ENCODE measurements at places on chromosomes 3 and 15. TPM values are rescaled to one million over a fixed set of nuclear protein-coding genes. Genes with fewer than 3 reads are reported as not detected.
A peak's percentile ranks its signal among the peaks of the same experiment; 100 is the strongest.

Gene FBXO40
- not detected for total RNA-seq

Gene NPHP3
- 11.4 TPM for total RNA-seq

Gene SCAANT1
- total RNA-seq: not detected

Gene SMCO1
- not detected for total RNA-seq

Gene A4GNT
- total RNA-seq: not detected

Gene IL17RB
- total RNA-seq: 0.15 TPM

Gene SLC2A2
- total RNA-seq: not detected

Gene PLSCR2
- not detected for total RNA-seq

Gene PARP9
- total RNA-seq: 20.4 TPM

Gene TMCC1
- total RNA-seq: 13.6 TPM

Gene TTLL3
- total RNA-seq: 46.3 TPM

Gene WDR49
- total RNA-seq: not detected

DNA sequence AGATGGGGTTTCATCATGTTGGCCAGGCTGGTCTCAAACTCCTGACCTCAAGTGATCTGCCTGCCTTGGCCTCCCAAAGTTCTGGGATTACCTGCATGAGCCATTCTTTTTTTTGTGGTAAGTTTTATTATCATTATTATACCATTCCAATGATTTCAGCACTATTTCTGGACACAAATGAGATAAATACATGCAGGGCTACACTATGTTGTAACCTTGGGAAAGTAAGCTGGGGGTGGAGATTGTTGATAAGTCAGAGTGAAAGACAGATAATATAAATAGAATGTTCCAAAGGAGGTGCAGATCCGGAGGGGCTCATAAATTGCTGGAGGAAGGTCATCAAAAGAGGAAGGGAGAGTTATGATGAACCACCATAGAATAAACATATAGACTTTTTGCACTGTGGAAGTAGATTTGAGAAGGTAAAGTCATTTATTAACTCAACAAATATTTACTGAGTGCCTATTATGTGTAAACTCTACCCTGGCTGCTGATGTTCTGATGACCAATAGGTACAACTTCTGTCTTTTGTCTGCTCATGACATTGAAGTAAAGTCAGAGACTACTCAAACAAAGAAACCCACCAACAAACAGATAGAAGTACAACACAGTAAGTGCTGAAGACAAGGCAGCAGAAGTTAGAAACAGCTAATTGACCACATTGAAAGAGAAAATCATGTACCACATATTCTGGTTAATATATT is 478.9 kb upstream of the GOLIM4 start:
- H3K36me3 ChIP-seq: no peaks in the 10 kb centered on the region
- H3K27ac ChIP-seq: no peak overlapping the region
- H3K4me1 ChIP-seq: no peaks in the 10 kb centered on the region
- no peak overlapping the region for H3K4me3 ChIP-seq
- H3K27me3 ChIP-seq: no peaks in the 10 kb centered on the region
- no peak for DNase-seq

- DNase-seq: no peak
- no peaks in the 10 kb centered on the region for H3K4me1 ChIP-seq
- no peak overlapping the region for H3K4me3 ChIP-seq
Measured at GRCh38 chr3:125670945-125671344, 75.6 kb upstream of the OSBPL11 start.

DNA sequence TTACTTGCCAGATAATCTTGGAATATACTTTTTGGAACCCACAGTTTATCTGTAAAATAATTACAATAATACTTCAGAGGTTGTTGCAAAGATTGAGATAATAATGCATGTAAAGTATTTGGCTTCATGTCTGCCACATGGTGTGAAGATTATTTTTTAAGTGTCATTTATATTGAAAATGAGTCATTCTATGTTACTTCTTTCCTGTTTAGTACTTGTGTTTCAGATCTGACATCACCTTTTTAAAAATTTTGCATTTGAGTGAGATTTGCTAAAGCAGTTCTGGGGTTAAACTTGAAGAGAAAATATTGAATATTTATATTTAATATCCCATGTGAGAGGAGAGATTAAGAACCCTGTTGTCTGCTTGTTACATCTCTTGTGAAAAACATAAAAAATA is 31.2 kb downstream of the IQGAP1 start:
- peaks cover 10% of the 10 kb centered on the region for H3K36me3 ChIP-seq
- H3K27me3 ChIP-seq: no peaks in the 10 kb centered on the region
- H3K4me1 ChIP-seq: peaks cover 81% of the 10 kb centered on the region

DNA sequence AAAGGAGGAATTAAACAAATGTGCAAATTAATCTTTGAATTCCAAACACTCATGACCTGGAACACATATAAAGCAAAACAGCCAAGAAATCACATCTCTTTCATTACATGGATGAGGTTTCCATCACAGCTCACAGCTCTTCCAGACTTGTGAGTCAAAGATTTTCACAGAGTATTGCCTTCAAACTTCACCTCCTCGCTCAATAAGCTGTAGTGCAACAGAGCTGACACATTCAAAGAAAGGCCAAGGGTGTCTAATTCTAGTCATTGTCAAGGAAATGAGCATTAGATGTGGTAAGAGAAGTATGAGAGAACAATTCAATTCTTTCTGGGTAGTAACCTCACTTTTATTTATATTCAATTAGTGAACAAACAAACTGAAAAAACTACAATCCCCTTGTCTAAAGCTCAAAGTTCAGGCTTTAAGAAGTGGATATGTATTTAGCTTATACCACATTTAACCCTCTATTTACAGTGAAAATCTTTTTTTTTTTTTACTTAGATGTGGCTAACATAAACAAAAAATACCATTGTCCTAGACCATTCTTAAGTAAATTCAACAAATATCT is 11.9 kb downstream of the WDR72 start:
- H3K4me1 ChIP-seq: no peaks in the 10 kb centered on the region
- H3K36me3 ChIP-seq: no peaks in the 10 kb centered on the region
- DNase-seq: no peak
- no peak overlapping the region for H3K27ac ChIP-seq

DNA sequence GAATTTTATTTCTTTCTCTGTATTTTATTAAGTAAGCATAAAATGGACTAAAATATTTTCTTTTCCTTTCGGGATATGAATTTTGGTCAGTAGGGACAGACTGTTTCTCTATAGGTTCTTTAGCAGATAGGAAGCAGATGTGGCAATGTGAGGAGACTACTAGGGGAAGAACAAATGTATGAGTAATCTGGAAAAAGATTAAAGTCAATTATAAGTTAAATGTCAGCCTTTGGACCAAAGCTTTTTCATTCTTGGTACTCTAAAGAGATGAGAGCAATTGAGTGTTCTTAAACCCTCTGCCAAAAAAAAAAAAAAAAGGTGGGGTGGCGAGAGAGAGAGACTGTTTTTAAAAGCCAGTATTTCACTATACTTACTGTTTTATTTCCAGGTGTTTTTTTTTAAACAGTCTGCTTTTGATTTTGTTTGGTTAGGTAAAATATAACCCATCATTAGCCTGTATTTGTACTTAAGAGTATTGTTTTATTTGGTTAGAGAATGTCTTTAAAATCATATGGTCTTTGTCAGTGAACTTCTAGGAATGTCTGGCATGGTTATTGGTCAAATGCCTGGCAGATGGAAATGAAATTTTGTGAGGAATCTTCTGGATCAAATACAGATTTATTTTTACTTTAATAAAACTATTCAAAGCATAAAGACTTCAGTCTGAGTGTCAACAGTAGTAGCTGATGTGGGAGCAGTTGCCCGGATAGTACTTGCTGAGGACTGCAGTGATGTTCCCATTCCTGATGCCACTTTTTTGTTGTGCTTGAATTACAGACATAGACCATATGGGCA is 63.8 kb downstream of the LRRC49 start:
- H3K36me3 ChIP-seq: no peaks in the 10 kb centered on the region
- H3K27ac ChIP-seq: no peak overlapping the region
- no peak for DNase-seq
- no peak overlapping the region for H3K4me3 ChIP-seq

DNA sequence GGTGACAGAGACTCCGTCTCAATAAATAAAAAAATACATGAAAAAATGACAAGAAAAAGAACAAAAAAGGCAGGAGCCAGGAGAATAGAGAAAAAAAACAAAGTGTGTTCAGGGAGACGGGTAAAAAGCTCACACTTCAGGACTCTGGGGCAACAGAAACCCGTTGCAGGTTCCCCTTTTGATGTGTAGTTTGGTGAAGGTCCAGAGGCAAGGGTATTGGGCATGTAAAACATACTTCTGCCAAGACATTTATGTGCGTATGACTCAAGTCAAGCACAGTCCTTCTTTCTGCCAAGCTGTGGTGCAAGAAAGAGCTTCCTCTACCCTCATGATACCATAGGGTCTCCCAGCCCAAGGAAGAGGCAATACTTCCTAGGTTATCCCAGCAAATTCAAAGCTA is 33.4 kb upstream of the STRIT1 start:
- H3K27ac ChIP-seq: no peak overlapping the region
- DNase-seq: no peak
- no peaks in the 10 kb centered on the region for H3K4me1 ChIP-seq
- H3K27me3 ChIP-seq: peaks cover 3% of the 10 kb centered on the region

- no peak overlapping the region for H3K27ac ChIP-seq
- no peak for DNase-seq
- H3K4me3 ChIP-seq: peak overlapping the region; percentile 77
- H3K27me3 ChIP-seq: peaks cover 41% of the 10 kb centered on the region
Measured at GRCh38 chr3:126358038-126358815, 1.0 kb upstream of the KLF15 start.

- H3K4me1 ChIP-seq: no peaks in the 10 kb centered on the region
- no peak overlapping the region for H3K27ac ChIP-seq
- no peaks in the 10 kb centered on the region for H3K36me3 ChIP-seq
Measured at GRCh38 chr3:144109944-144110343, 138.3 kb downstream of the DIPK2A start.

- no peak overlapping the region for H3K27ac ChIP-seq
- no peaks in the 10 kb centered on the region for H3K4me1 ChIP-seq
- no peaks in the 10 kb centered on the region for H3K36me3 ChIP-seq
- no peak overlapping the region for H3K4me3 ChIP-seq
- peaks cover 10% of the 10 kb centered on the region for H3K27me3 ChIP-seq
- no peak for DNase-seq
Measured at GRCh38 chr15:45785897-45786296, 151.1 kb downstream of the SQOR start.

- H3K4me3 ChIP-seq: no peak overlapping the region
- H3K27ac ChIP-seq: no peak overlapping the region
- peaks cover 11% of the 10 kb centered on the region for H3K36me3 ChIP-seq
- H3K27me3 ChIP-seq: no peaks in the 10 kb centered on the region
- DNase-seq: no peak
Measured at GRCh38 chr15:40003116-40003916, 35.7 kb downstream of the SRP14 start.

DNA sequence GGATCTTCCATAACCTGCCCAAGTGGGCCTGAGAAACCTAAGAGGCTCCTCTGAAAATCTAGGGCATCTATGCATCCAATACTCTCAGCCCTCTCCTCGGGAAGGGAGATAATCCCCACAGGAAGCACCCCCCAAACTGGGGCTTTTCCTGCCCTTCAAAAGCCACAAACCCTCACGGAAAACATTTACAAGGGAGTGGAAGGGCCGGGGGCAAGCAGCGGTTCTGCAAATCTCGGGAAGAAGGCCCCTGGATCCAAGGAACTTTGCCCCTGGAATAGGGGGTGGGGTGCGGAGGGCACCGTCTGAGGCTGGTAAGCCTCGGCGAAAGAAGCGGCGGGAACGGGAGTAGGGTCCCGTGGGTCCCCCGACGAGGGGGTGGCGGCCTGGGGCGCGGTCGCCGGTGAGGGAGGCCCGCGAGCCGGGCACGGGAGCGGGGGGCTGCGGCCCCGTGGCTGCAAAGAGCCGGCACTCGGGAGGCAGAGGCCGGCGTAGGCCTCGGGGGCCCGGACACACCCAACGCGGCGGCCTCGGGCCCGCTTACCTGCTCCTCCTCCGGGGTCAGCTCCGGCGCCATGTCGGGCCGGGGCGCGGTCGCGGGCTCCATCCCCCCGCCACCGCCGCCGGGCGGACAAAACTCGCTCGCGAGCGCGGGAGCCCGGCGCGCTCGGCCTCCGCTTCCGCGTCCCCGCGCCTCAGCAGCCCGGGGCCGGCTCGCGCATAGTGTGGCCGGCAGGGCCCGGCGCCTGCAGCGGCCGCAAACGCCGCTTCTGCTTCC is 755 bp downstream of the PTPN9 start:
- peak overlapping the region; percentile 86 for H3K27ac ChIP-seq
- peaks cover 15% of the 10 kb centered on the region for H3K4me1 ChIP-seq
- DNase-seq: peak; percentile 8
- peak overlapping the region; percentile 90 for H3K4me3 ChIP-seq
- no peaks in the 10 kb centered on the region for H3K27me3 ChIP-seq
- H3K36me3 ChIP-seq: peaks cover 1% of the 10 kb centered on the region

- H3K27me3 ChIP-seq: no peaks in the 10 kb centered on the region
- peaks cover 63% of the 10 kb centered on the region for H3K4me1 ChIP-seq
- H3K4me3 ChIP-seq: no peak overlapping the region
- H3K27ac ChIP-seq: no peak overlapping the region
- peak; percentile 80 for DNase-seq
Measured at GRCh38 chr15:31439328-31439727, 112.7 kb downstream of the KLF13 start.

GRCh38 chr3:122365073-122365472 is 18.0 kb downstream of the MIX23 start:
- no peaks in the 10 kb centered on the region for H3K27me3 ChIP-seq
- peaks cover 26% of the 10 kb centered on the region for H3K36me3 ChIP-seq
- H3K4me1 ChIP-seq: peaks cover 17% of the 10 kb centered on the region
- no peak for DNase-seq

GRCh38 chr3:3800080-3800455 is 837 bp downstream of the LRRN1 start:
- peak; percentile 19 for DNase-seq
- no peak overlapping the region for H3K27ac ChIP-seq
- peaks cover 17% of the 10 kb centered on the region for H3K4me1 ChIP-seq
- peak overlapping the region; percentile 80 for H3K4me3 ChIP-seq
- H3K36me3 ChIP-seq: no peaks in the 10 kb centered on the region

- peak overlapping the region; percentile 18 for H3K4me3 ChIP-seq
- H3K27ac ChIP-seq: peak overlapping the region; percentile 95
- peaks cover 8% of the 10 kb centered on the region for H3K36me3 ChIP-seq
Measured at GRCh38 chr3:69082805-69083204, 1.9 kb upstream of the ARL6IP5 start.

DNA sequence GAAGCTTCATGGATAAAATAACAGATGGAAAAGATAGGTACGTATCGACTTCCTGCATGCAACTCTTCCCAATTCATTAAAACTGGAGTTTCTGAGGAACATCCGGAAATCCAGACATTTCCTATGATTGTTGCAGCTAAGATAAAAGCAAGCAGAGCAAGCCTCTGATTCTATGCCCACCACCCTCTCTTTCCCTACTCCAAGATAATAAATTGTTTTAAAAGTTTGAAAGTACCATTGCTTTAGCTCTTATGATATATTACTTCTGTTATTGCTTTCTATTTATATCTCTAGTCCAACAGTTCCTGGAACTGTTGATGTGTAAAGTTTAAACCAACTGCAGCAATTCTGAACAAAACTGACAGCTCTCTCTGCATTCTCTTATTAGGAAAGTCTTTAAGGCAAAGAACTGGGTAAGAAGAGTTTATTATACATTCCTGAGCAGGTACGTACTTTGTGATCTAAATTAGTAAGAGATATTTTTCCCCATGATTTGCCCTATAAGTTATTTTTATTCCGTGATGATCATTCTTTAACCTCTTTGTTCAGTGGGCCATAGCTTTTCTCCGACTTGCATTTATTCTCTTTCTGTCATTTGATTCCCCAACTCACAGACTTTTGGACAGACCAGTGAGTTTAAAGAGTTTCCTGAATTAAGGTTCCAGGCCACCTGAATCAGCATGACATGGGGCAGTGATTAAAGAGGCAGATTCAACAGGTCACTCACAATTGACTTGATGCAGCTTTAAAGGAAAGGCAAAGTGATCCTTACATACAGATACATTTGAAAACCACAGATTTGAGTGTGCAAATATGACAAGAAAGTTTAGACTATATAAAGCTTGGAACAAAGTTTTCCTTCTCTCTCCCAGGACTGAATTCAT is 94.2 kb upstream of the THRB start:
- H3K36me3 ChIP-seq: no peaks in the 10 kb centered on the region
- peaks cover 5% of the 10 kb centered on the region for H3K27me3 ChIP-seq
- H3K27ac ChIP-seq: no peak overlapping the region
- DNase-seq: no peak
